ENCODE measurements at places on chromosomes 3 and 15.

DNA sequence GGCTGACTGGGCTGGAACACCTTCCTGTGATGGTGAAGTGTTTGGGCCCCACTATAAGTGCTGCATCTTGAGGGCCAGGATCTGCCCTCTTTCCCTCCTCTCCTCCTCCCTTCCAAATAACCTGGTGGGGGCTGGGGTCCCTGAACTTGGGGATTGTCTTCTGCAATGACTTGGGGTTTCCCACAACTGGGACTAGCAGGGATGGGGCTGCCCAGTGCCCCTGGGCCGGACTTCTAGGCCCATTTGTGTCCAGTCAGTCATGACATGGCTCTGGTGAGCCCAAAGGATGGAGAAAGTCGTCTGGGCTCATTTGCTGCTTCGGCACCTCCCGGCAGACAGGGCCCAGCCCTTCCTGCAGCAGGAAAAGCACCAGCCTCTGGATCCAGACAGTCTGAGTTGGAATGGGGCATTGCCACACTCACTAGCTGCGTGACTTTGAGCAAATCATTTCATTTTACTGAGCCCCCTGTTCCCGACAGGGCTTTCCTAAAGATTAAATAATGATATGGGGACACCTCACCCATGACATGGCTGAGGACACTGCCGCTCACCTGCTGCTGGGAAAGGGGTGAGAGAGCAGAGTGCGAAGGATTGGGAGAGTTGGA lies 113.2 kb downstream of the DNAJB8 start:
- no peak for DNase-seq

DNA sequence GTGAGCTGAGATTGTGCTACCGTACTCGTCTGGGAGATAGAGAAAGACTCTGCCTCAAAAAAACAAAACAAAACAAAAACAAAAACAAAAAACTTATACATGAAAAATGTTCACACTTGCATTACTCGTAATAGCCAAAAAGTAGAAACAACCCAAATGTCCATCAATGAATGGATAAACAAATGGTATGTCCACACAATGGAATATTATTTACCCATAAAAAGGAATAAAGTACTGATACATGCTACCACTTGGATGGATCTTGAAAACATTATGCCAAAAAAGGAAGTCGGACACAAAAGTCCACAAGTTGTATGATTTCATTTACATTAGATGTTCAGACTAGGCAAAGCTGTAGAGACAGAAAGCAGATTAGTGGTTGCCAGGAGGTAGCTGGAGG lies 26.7 kb downstream of the PCYT1A start:
- no peak for DNase-seq

- no peak for DNase-seq
Observed at GRCh38 chr15:68818769-68819494, 1.8 kb downstream of the ANP32A start.

DNA sequence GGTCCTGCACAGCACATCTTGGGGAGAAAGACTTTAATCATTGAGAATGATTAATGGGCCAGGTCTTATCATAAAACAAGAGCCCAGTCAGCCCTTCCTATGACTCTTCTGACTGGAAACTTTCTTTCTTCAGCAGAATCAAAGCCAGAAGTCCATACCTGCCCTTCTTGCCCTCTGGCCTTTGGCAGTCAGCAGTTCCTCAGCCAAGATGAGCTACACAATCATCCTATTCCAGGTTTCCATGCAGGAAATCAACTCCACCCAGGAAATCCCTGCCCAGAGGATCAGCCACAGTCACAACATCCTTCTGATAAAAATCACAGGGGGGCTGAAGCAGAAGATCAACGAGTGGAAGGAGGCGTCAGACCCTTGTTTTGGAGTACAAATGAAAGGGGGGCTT lies 26.9 kb downstream of the ZNF589 start:
- DNase-seq = no peak

DNA sequence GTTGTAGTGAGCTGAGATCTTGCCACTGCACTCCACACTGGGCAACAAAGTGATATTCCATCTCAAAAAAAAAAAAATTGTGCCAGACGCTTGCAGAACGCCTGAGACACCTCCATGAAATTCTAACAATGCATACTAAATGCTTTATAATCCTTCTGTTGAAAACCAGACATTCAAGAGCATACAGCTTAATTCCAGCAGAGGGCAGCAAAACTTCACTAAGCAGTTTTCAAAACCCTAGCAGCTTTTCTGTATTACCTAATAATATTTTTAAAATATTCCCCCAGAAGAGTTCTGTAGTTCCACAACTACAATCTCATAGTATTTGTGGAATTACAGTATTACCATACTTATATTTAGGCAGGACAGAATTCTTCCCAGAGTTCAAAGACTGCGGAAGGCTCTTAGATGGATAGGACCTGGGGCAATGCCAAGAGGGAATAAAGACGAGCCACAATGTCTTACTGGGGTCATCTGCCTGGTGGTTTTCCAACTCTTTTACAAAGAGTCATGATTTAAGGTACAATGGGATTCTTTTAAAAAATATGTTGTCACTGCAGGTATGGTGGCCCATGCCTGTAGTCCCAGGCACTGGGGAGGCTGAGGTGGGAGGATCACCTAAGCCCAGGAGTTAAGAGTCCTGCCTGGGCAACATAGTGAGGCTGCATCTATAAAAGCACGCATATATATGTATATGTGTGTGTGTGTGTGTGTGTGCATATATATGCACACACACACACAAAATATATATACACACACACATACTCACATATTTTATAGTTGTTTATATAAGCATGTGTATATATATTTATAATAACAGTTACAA lies 19.6 kb upstream of the TASOR start:
- no peak for DNase-seq

DNA sequence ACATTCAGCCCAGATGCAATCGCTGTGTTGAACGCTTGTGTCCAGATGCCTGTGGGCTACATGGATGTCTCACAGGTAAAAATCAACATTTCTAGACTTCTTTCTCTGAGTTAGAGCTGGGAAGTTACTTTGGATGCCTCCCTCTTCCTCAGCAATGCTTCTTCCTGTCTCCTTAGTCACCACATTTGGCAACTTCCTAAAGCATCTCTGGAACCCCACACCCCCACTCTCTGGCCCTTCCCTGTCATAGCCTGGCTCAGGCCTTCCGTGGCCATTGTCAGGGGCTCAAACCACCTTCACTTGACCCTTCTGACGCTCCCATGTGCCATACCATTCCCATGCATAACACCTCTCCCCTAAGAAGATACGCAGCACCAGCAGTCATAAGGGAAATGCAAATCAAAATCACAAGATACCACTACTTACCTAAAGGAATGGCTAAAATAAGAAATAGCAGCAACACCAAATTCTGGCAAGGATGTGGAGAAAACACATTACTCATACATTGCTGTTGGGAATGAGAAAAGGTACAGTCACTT lies 21.6 kb upstream of the RGMA start:
- DNase-seq = no peak
